Neural crest cell (in vitro differentiated cells): ENCODE measurements at places on chromosomes 4 and X. TPM values are rescaled to one million over a fixed set of nuclear protein-coding genes. Genes with fewer than 3 reads are reported as not detected.
A peak's percentile ranks its signal among the peaks of the same experiment; 100 is the strongest.

DNA sequence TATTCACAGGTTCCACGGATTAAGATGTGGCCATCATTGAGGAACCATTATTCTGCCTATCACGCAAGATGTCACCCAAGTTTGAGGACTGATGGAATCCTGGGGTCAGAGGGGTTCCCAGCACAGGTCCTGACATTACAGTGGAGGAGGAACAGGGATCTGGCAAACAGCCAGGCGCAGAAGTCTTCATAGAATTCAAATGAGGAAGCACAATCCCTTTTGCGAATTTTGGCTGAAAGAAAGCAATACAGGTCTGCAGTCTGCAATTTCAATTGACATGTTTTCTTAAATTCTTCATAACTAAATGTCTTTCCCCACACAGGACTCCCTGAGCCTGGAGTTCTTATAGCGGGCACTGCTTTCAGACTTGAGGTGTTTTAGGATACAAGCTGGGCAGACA lies 14.5 kb downstream of the DOCK11 start:
- peaks cover 11% of the 10 kb centered on the region for H3K36me3 ChIP-seq
- no peak overlapping the region for H3K27ac ChIP-seq
- no peaks in the 10 kb centered on the region for H3K27me3 ChIP-seq
- DNase-seq: no peak

GRCh38 chrX:39427492-39427891 lies 626.2 kb downstream of the MID1IP1 start:
- DNase-seq: no peak
- no peak overlapping the region for H3K4me3 ChIP-seq
- H3K36me3 ChIP-seq: no peaks in the 10 kb centered on the region
- peaks cover 12% of the 10 kb centered on the region for H3K4me1 ChIP-seq
- H3K27ac ChIP-seq: peak overlapping the region; percentile 22

DNA sequence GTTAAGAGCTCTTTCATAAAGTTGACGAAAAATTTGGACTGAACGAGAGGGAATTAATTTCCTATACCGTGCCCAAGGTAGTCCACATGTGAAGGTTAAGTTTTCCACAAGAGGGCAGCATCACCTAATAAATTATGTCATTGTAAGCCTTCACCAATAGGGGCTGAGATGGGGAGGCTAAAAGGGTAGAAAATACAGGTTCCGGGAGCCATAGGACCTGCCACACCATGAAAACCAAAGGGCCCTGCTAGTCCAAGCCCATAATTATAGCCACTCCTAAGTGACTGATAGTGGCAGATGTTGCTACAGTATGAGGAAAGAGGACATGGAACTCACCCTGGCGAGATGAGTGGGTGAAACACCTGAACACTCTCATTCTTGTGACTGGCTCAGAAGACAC lies 122.2 kb downstream of the SHROOM4 start:
- no peak overlapping the region for H3K4me3 ChIP-seq
- H3K36me3 ChIP-seq: no peaks in the 10 kb centered on the region
- no peaks in the 10 kb centered on the region for H3K27me3 ChIP-seq
- H3K4me1 ChIP-seq: no peaks in the 10 kb centered on the region
- peak; percentile 9 for DNase-seq

- DNase-seq: no peak
- H3K27me3 ChIP-seq: no peaks in the 10 kb centered on the region
- H3K4me1 ChIP-seq: peaks cover 44% of the 10 kb centered on the region
Observed at GRCh38 chr4:39046249-39046648, 14.0 kb upstream of the TMEM156 start.

- H3K27me3 ChIP-seq: no peaks in the 10 kb centered on the region
- no peak for DNase-seq
Observed at GRCh38 chrX:4663085-4663484, 949.6 kb upstream of the PRKX start.

DNA sequence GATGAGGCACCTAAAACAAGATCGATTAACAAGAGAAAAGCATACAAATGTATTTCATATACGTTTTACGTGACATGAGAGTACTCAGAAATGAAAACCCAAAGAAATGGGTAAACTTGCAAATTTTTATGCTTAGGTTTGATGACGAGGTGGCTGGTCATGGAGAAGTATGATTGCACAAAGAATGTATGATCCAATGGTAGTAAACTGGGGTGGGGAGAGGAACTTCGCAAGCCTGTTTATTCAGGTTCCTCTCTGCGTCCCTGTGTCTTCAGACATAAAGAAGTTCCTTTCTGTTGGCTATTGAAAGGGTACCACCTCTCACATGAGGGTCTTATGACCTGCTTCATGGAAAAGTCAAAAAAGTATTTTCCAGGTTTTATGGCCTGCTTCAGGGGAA lies 309.2 kb downstream of the BCOR start:
- no peaks in the 10 kb centered on the region for H3K27me3 ChIP-seq
- H3K36me3 ChIP-seq: no peaks in the 10 kb centered on the region
- no peak overlapping the region for H3K27ac ChIP-seq
- H3K4me1 ChIP-seq: no peaks in the 10 kb centered on the region

DNA sequence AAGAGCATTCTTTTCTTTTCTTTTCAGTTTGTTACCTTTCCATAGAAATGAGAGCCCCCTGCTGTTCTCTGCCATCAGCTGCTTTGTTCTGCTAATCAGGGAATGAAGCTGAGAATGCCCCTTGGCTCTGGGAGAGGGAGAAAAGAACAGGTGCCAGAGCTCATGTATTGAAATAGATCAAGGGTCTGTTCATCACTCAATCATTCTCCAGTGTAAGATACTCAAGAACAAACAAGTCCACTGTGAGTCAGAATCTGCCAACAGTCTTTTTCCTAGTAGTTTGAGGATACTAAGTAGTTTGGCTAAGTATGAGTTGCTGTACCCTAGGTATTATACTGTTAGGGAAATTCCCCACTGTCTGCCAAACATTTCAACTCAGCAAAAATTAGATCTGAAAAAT lies 144.3 kb downstream of the RTL3 start:
- H3K27ac ChIP-seq: no peak overlapping the region
- H3K4me1 ChIP-seq: peaks cover 16% of the 10 kb centered on the region
- H3K27me3 ChIP-seq: no peaks in the 10 kb centered on the region
- H3K4me3 ChIP-seq: no peak overlapping the region
- no peak for DNase-seq
- peaks cover 2% of the 10 kb centered on the region for H3K36me3 ChIP-seq

Gene PAGE2
- total RNA-seq: not detected in 2 replicates

Gene UCHL1
- total RNA-seq: 265 and 285 TPM in 2 replicates

Gene MEPE
- total RNA-seq: not detected in 2 replicates

Gene CENPI
- 39.8 TPM in 2 replicates for total RNA-seq
